ENCODE measurements at places on chromosomes 7 and 10. TPM values are rescaled to one million over a fixed set of nuclear protein-coding genes. Genes with fewer than 3 reads are reported as not detected.

GRCh38 chr10:1197384-1197783 lies 141.2 kb downstream of the WDR37 start:
- no peak for DNase-seq

- no peak for DNase-seq
These were observed 331.5 kb upstream of the NFE2L3 start for GRCh38 chr7:25820432-25821040.

GRCh38 chr10:13904064-13904463 lies 317.3 kb downstream of the PRPF18 start:
- no peak for DNase-seq

AKR1C4 gene
- not detected for total RNA-seq

DNA sequence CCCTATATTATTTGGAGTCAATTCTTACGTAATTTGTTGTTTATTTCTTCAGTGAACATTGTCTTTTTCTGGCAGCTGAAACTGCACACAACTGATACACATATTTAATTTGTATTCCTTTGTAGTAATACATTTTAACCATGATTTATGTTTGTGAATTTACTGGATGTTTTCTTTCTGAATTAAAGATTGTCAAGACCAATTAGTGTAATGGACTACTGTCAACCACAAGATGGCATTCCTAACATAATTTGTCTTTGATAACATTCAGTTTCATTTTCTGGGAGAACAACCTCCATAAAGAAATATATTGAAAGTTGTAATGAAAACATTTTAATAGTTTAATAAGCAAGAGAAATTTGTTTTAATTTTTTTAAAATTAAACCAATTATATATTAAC lies 10.1 kb downstream of the THNSL1 start:
- no peak for DNase-seq

CD36 gene
- total RNA-seq = 1.2 TPM

ACSL5 gene
- total RNA-seq = 13.5 TPM

GRCh38 chr10:63522277-63522687 lies 1.1 kb downstream of the REEP3 start:
- no peak for DNase-seq

SMARCD3 gene
- total RNA-seq = 35.9 TPM

DNA sequence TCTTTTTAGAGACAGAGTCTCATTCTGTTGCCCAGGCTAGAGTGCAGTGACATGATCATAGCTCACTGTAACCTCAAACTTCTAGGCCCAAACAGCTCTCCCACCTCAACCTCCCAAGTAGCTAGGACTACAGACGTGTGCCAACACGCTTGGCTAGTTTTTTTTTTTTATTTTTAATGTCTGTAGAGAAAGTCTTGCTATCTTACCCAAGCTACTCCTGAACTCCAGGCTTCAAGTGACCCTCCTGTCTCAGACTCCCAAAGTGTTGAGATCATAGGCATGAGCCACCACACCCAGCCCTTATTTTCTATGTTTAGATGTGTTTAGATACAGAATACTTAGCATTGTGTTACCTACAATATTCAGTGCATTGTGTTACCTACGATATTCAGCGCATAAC lies 46.4 kb downstream of the KMT2E start:
- DNase-seq = no peak

KLHL7 gene
- total RNA-seq = 53.9 TPM

PTN gene
- total RNA-seq = 83.7 TPM

DEPP1 gene
- total RNA-seq = 31.7 TPM

IL2RA gene
- not detected for total RNA-seq

- no peak for DNase-seq
These were observed 150.1 kb upstream of the TCF7L2 start for GRCh38 chr10:112799726-112800510.

DNA sequence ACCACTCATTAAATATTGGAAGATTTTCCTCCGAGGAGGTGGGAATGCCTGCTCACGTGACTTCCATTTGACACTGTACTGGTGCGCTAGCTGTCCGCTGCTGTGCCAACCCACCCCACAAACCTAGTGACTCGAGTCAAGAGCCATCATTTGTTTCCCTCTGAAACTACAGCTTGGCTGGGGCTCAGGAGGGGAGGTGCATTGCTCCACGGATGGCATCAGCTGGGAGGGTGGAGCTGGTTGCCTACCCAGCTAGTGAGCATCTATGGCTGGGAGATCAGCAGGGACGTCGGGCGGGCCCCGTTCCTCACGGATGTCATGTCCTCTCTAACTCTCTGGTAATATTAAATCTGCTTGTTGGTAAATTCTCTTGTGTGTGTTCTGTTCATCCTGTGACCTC lies 9.5 kb upstream of the FOXL3 start:
- no peak for DNase-seq

DNA sequence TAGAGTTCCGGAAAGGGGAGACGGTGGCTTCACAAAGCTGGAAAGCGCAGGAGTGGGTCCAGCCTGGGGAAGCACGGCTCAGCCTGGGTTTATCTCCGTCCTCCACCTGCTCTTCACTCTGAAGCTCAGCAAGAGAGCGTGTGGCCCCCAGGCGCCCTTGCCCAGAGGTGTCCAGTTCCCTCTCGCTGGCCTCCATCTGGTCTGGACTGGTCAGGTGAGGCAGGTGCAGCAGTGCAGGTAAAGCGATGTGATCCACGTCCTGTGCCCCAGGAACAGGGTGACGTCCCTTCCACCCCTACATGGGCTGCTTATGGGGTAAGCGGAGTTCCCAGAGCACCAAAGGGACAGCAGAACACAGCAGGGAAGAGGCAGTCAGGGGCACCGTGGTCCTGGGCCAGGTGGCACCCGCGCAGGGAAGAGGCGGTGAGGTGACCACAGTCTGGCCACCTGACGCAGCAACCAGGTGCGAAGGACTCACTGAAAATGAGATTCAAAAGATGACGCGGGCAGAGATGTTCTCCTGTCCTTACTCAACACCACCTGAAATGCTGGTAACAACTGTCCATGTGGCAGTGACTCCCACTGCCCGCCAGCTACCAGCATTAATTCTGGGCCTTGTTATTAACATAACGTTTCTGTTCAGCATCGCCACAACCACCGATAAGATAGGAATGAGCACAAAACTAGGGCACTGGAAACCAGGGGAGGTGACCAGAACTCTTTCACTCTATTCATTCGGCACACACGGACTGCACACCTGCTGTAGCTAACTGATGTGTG lies 33.0 kb upstream of the DIP2C start:
- DNase-seq = no peak

DNA sequence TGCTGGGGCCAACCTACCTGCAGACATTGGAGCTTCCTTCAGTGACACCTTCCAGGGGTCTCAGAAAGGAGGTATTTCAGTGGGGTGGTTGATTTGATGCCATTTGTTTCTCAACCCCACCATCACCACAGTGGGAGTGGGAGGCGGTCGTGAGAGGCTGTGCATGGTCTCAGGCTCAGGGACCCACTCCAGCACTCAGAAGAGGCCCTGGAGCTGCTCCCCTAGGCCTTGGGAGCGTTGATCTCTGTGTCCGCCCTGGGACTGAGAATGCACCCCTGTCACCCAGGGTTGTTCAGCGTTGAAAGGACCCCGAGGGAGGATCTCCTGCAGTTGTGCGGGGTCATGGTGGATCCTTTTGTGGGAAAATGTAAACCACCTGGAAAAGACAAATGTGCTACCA lies 410.6 kb downstream of the GLRX3 start:
- DNase-seq = no peak

- no peak for DNase-seq
These were observed 17.2 kb downstream of the WNT8B start for GRCh38 chr10:100480002-100480401.

CDK14 gene
- 9.9 TPM for total RNA-seq

DNA sequence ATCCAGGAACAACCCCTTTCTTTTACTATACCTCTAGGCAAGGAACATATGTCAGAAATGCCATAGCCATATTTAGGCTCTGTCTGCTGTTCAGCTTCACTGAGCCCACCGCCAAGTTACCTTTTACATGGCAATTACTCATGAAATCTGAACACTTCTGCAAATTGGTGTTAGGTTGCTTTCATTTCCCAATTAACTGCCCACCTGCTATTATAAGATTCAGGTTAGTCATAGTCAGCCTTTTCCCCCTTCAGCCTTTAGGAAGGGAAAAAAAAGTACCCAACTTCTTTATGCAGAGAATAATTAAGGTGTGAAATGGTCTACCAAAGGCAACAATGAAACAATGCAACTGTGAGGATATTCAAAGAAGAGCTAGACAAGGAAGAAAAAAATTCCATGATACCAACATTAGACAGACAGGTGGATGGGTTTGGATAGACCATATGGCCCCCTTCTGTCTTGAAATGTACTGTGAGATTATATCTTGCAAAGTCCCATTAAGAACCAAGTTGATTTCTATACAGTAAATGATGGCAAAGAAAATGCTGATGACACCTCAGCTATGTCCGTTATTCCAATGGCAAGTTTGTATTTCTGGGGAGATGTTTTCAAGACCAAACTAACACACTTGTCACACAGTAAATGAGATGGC lies 442.1 kb upstream of the NRP1 start:
- DNase-seq = no peak

- peak; percentile 73 for DNase-seq
These were observed 1.7 kb upstream of the PAX2 start for GRCh38 chr10:100743626-100744135.

- peak; percentile 57 for DNase-seq
These were observed 578.6 kb upstream of the FOXK1 start for GRCh38 chr7:4103352-4104091.

DNA sequence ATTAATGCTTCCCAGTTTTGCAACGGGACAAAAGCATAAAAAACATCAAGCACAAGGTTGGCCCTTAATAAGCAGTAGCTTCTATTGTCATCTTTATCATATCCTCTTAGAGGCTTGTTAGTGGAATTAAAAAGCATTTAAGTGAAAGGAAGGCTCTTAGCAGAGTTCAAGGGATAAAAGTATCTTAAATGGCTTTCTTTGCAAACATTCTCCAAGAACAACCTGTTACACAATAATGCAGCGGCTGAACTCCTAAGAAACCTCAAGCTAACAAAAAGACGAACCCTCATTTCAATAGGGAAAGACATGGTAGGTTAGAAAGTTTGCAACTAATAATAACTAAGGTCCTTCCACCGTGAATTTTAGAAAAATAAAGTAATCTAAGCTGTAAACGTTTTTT lies 82.1 kb downstream of the MPP7 start:
- DNase-seq = no peak

PLAC9 gene
- total RNA-seq = not detected

DNA sequence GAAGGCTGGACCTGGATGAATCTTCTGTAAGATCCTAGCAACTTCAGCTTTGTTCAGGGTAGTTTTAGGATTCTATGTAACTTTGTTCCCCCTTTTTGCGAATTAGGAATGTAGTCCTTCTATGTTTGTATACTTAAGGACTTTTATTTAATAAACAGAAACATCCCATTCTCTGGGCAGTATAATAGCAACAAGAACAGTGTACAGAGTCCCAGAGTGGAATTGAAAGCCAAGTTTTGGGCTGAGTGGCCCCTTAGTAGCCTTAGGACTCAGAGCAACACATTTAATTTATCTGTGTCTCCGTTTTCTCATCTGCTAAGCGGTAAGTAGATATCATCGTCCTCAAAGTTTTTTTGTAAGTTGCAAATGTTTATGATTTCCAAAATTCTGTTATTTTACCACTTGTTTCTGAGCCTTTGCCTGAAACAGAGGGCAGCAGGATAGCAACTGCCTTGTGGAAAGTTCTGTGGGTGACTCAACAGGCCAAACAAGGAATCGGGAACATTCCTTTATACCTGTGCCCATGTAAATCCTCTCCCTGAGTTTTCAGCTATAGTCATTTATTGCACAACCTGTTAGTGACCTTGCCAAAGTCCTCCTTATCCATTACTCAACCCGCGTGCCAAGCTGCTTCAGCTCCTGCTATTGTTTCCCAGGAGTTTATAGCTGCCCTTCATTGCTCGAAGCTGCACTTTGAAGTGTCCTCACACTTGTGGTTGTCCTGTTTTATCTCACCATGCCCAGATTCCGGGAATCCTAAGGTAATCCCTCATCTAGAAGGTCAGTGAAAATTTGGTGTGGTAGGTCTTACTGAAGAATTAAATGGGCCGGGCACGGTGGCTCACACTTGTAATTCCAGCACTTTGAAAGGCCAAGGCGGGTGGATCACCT lies 199.1 kb upstream of the AHR start:
- peak; percentile 93 for DNase-seq

CYP26A1 gene
- total RNA-seq = not detected

- no peak for DNase-seq
These were observed 469 bp upstream of the NOC3L start for GRCh38 chr10:94363251-94363565.

GRCh38 chr10:5442065-5442989 lies 30.0 kb downstream of the NET1 start:
- DNase-seq = no peak

DNA sequence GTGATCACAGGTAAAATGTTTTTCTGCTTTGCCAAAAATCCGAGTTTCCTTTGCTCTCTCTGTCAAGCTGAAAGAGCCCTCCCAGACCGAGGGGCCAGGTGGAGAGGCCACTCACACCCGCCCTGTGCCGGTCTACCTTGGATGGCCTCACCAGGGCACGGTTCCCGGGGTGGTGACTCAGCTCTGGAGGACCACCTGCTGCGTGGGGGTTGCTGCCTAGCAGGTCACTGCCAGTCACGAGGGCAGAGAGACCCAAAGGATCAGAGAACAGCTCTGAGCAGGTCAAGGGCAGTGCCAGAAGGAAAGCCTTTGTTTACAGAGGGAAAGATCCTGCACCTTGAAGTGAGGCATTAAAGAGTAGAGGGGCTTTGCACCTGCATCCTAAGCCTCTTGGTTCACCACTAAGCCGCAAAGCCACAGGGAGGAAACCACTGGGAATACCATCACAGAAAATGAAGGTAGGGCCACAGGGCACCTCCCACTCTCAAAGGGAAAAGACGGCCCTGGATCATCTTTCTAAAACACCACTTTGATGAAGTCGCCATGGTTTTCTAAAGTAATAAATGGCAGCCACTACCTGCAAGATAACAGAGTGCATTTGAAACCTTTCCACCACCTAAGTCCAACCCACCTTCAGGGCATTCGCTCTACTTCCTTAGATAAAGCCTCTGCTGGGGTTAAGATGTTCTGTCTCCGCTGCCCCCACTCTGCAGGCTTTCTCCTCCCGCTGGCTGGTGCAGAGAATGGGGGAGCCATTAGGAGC lies 160.3 kb upstream of the KLF14 start:
- peak; percentile 92 for DNase-seq

NUTM2D gene
- 0.35 TPM for total RNA-seq

DNA sequence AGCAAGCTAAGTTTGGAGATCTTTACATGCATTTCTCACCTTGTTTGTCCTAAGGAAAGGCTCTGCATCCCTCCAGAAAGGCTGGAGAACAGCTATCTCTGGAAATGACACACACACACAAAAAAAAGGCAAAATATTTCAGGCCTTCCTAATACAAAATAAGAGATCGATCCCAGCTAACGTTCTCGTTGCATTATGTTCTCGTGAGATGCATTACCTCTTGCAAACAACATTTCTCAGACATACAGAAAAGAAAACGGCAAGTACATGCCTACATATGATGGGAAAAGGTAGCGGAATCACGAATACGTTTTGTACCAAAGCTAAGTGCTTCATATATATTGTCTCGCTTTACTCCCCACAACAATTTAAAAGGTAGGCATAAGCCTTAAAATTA lies 488 bp downstream of the MTERF1 start:
- DNase-seq = no peak

Measured in H4 (cell line).